GM23338 (cell line): ENCODE measurements at places on chromosomes 12 and 14.

DNA sequence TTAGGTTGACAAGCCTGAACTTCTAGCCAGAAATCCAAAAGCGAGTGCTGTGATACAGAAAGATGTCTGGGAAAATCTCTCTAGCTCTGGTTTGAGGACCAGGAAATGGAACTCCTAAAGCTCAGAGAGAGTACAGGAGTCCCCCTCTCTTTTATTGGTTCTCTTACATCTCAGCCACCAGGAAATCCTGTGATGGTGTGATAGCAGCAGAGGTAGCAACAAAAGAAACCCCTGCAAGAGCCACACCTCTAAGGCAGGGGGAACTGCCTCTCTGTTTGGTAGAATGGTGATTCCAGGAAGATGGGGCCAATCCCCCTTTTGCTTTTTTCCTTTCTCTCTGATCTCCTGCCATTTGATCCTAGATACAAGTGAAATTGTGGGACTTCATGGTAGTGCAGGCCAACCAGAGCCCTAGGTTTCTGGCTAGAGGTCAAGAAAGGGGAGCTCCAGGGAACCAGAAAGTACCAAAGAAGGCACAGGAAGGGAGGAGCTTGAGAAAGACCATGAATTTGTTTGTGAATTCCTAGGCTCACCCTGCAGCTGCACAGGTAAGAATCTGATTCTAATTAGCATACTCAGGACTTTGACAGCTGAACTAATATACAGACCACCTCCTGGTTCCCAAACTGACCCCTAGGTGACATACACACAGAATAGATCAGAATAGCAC is 88.5 kb downstream of the PAPLN start:
- DNase-seq: peak; percentile 30
- no peaks in the 10 kb centered on the region for H3K27me3 ChIP-seq
- no peak overlapping the region for H3K4me3 ChIP-seq
- H3K27ac ChIP-seq: peak overlapping the region; percentile 78
- no peaks in the 10 kb centered on the region for H3K36me3 ChIP-seq

DNA sequence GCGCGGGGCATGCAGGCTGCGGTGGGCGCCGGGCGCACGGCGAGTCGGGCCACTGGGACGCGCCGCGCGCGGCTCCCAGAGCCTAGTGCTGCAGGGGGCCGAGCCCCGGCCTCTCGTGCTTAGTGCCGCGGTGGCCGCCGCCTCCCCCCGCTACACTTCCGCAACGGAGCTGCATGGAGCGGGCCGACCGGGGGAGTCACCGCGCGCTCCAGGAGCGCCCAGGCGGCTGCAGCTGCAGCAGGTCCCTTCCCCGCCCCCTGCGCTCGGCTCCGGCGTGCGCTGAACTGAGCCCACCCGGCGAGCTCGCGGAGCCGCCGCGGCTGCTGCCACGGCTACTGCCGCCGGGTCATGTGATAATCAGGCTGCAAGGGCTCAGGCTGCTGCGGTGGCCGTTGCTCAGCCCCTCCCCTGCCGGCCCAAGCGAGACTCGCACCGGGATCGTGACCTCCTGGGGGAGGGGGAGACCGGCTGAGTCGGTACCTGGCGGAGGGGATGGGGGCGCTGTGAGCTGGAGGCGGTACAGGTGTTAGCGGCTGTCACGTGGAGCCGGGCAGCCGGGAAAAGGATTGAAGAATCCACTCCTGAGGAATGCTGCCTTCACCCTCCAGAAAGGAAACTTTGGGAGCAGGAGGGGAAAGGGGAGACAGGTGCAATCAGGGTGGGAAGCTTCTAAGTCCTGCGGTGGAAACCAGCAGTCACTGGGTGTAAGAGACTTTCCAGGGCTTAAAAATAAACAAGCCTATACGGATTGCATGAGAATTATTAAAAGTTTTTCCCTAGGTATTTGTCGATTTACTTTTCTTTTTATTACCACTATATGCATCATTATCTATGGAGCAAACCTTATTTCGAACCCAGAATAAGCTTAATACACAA is at the start of gene PPM1H:
TSS of gene PPM1H (minus strand) at position 352 of the 876 bp plus-strand sequence. CDS start 414 bp downstream, outside the sequence.
- peaks cover 44% of the 10 kb centered on the region for H3K4me1 ChIP-seq
- H3K27me3 ChIP-seq: no peaks in the 10 kb centered on the region
- H3K27ac ChIP-seq: peak within 1 kb of the TSS; percentile 81
- peak within 1 kb of the TSS; percentile 83 for H3K4me3 ChIP-seq

GRCh38 chr14:92585981-92586937 is 72.7 kb downstream of the RIN3 start:
- no peak overlapping the region for H3K27ac ChIP-seq
- no peaks in the 10 kb centered on the region for H3K4me1 ChIP-seq
- H3K27me3 ChIP-seq: no peaks in the 10 kb centered on the region
- no peaks in the 10 kb centered on the region for H3K36me3 ChIP-seq
- no peak overlapping the region for H3K4me3 ChIP-seq

DNA sequence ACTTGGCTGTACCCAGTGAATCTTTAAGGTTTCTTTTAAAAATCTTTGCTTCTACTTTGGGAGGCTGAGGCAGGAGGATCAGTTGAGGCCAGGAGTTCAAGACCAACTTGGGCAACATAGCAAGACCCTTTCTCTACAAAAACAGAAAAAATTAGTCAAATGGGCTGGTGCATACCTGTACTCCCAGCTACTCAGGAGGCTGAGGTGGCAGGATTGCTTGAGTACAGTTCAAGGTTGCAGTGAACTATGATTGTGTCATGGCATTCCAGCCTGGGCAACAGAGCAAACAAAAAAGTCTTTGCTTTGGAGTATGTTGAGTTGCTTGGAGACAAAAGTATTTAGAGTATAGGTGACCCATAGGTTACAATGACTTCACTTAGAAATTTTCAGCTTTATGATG is 6.2 kb upstream of the DDX55 start:
- H3K27ac ChIP-seq: no peak overlapping the region
- H3K4me3 ChIP-seq: no peak overlapping the region
- no peaks in the 10 kb centered on the region for H3K4me1 ChIP-seq
- no peak for DNase-seq
- no peaks in the 10 kb centered on the region for H3K27me3 ChIP-seq

GRCh38 chr14:35760143-35760542 is 49.0 kb downstream of the RALGAPA1 start:
- H3K4me3 ChIP-seq: no peak overlapping the region
- H3K4me1 ChIP-seq: no peaks in the 10 kb centered on the region; the same call in 1 of the 2 replicates
- no peaks in the 10 kb centered on the region for H3K36me3 ChIP-seq
- no peaks in the 10 kb centered on the region for H3K27me3 ChIP-seq

DNA sequence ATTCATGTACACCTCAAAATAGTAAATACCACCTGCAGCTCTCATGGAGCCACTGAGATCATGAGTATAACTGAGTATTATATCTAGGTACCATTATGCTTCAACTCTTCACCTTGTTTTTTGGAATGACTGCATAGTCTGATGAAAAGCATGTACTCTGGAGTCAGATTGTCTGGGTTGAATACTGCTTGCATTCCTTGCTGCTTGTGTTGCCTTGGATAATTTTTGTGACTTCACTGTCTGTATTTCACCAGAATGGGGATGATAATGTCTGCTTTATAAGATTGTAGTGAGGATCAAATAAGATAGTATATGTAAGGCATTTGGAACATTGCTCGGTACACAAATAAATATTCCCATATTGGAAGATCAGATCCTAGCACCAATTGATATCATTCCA is 54.2 kb downstream of the SUSD6 start:
- H3K4me1 ChIP-seq: peaks cover 15% of the 10 kb centered on the region
- H3K36me3 ChIP-seq: no peaks in the 10 kb centered on the region
- no peak overlapping the region for H3K27ac ChIP-seq
- no peaks in the 10 kb centered on the region for H3K27me3 ChIP-seq
- no peak overlapping the region for H3K4me3 ChIP-seq

DNA sequence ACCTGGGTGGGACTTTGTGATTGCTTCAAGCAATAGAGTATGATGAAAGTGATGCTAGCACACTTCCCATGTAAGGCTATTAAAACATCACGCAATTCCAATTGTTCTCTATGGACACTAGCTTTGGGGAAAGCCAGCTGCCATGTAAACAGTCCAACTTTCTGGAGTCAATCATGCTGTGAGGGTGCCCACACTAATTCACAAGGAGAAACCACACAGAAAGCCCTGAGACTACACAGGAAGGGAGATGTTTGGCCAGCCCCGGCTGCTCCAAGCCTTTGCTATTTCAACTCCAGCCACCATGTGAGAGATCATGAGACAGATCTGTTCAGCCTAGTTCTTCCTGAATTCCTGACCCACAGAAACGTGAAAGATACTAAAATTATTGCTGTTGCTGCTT is 96.3 kb downstream of the ST8SIA1 start:
- H3K4me1 ChIP-seq: no peaks in the 10 kb centered on the region
- no peak overlapping the region for H3K4me3 ChIP-seq
- H3K36me3 ChIP-seq: no peaks in the 10 kb centered on the region
- no peak overlapping the region for H3K27ac ChIP-seq
- DNase-seq: no peak
